Activated T-helper 1 cell treated with anti-CD3 and anti-CD28 coated beads, Interleukin-12 subunit alpha, Interleukin-12 subunit beta, Interleukin-2, Interleukin-4 antibody, amounts not matched to agents 30 ng/mL and 10 ng/mL and 1 ng/mL, durations not matched to agents 14 hours and 24 hours and 36 hours (primary cell): ENCODE measurements at places on chromosomes 3 and 15. TPM values are rescaled to one million over a fixed set of nuclear protein-coding genes. Genes with fewer than 3 reads are reported as not detected.

DNA sequence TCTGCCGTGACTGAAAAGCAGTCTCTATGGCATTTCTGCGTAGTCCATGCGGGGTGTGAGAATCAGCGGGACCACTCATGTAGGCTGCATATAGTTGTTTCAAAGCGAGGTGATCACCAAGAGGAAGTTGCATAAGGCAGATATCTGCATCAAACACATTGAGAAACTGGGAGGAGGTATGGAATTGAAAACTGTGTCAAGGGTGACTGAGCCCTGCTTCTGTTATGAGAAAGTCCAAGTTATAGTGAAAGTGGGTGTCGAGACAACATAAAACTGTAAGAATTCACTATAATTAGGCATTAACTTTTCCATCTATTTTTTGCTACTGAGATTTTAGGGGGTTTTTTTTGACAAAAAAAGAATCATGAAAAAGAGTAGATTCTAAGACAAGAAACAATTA, 109.3 kb downstream of the ZIC1 start:
- no peaks in the 10 kb centered on the region for H3K36me3 ChIP-seq
- no peak overlapping the region for H3K27ac ChIP-seq
- H3K4me3 ChIP-seq = no peak overlapping the region

Gene ITGA11
- 0.23 and 0.27 TPM in 2 replicates for total RNA-seq

Gene DCLK3
- not detected in 2 replicates for total RNA-seq

Gene TMEM207
- total RNA-seq = not detected in 2 replicates

GRCh38 chr3:196662033-196662432, 22.5 kb downstream of the NRROS start:
- peaks cover 12% of the 10 kb centered on the region for H3K36me3 ChIP-seq
- H3K4me1 ChIP-seq = no peaks in the 10 kb centered on the region
- H3K4me3 ChIP-seq = no peak overlapping the region
- H3K27ac ChIP-seq = no peak overlapping the region

GRCh38 chr3:56879436-56880215, 77.9 kb upstream of the ARHGEF3 start:
- no peaks in the 10 kb centered on the region for H3K27me3 ChIP-seq
- peak overlapping the region; percentile 17 for H3K4me3 ChIP-seq
- peak overlapping the region; percentile 83 for H3K27ac ChIP-seq
- no peak for DNase-seq

- no peak for DNase-seq
- H3K4me1 ChIP-seq = no peaks in the 10 kb centered on the region
- no peak overlapping the region for H3K4me3 ChIP-seq
- H3K27me3 ChIP-seq = peaks cover 2% of the 10 kb centered on the region
- no peak overlapping the region for H3K27ac ChIP-seq
These were observed 112.3 kb downstream of the ADAMTS17 start for GRCh38 chr15:100229181-100230163.

Gene CILP
- not detected in 2 replicates for total RNA-seq

GRCh38 chr15:78389322-78389721, 48.7 kb upstream of the IREB2 start:
- H3K27me3 ChIP-seq = peaks cover 4% of the 10 kb centered on the region
- no peak overlapping the region for H3K4me3 ChIP-seq
- H3K36me3 ChIP-seq = no peaks in the 10 kb centered on the region
- H3K4me1 ChIP-seq = no peaks in the 10 kb centered on the region
- no peak overlapping the region for H3K27ac ChIP-seq

Gene SERPINI2
- not detected in 2 replicates for total RNA-seq

- peaks cover 55% of the 10 kb centered on the region for H3K27me3 ChIP-seq
- H3K36me3 ChIP-seq = peaks cover 2% of the 10 kb centered on the region
- peaks cover 11% of the 10 kb centered on the region for H3K4me1 ChIP-seq
- H3K4me3 ChIP-seq = peak overlapping the region; percentile 83
These were observed 891 bp upstream of the DMXL2 start for GRCh38 chr15:51623386-51623938.

- no peaks in the 10 kb centered on the region for H3K4me1 ChIP-seq
- no peak for DNase-seq
- peaks cover 4% of the 10 kb centered on the region for H3K36me3 ChIP-seq
These were observed 40.9 kb upstream of the ATP13A3 start for GRCh38 chr3:194527726-194528125.

Gene SCAANT1
- total RNA-seq = not detected in 2 replicates

- no peaks in the 10 kb centered on the region for H3K27me3 ChIP-seq
- H3K4me1 ChIP-seq = peaks cover 55% of the 10 kb centered on the region
- DNase-seq = no peak
- no peak overlapping the region for H3K4me3 ChIP-seq
These were observed 33.0 kb downstream of the SNRK start for GRCh38 chr3:43319376-43319775.

Gene NEK4
- 27.8 and 32.9 TPM in 2 replicates for total RNA-seq

Gene PAQR9
- total RNA-seq = not detected in 2 replicates

- H3K27ac ChIP-seq = no peak overlapping the region
- peaks cover 12% of the 10 kb centered on the region for H3K4me1 ChIP-seq
- H3K27me3 ChIP-seq = no peaks in the 10 kb centered on the region
- no peak for DNase-seq
- no peak overlapping the region for H3K4me3 ChIP-seq
These were observed 7.9 kb downstream of the P4HTM start for GRCh38 chr3:48997714-48998637.

DNA sequence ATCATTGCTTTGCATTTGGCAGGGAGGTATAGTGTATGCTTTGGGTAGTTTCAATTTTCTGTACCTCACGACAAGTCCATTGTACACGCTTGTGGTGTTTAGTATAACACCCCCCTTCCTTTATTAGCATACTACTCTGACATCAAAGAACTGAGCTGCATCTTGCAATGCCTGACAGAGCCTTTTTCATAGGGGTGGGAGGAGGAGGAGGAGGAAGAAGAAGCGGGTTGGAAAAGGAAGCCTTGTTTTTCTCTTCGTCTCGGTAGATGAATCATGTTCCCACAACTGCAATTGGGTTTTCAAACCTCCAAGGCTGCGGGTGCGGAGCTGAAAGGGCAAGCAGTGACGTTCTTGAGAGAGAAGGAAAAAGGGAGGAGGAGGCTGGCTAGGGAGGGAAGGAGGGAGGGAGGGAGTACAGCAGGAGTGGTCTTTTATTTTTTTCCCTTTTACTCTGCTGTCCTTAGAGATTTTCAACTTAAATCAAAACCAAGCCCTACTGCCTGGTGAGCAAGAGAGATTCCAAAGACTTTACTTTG, 175.7 kb downstream of the KLHL25 start:
- H3K36me3 ChIP-seq = peaks cover 5% of the 10 kb centered on the region
- peak; percentile 42 for DNase-seq
- no peaks in the 10 kb centered on the region for H3K27me3 ChIP-seq
